ENCODE measurements at places on chromosomes 4 and X.
A peak's percentile ranks its signal among the peaks of the same experiment; 100 is the strongest.

DNA sequence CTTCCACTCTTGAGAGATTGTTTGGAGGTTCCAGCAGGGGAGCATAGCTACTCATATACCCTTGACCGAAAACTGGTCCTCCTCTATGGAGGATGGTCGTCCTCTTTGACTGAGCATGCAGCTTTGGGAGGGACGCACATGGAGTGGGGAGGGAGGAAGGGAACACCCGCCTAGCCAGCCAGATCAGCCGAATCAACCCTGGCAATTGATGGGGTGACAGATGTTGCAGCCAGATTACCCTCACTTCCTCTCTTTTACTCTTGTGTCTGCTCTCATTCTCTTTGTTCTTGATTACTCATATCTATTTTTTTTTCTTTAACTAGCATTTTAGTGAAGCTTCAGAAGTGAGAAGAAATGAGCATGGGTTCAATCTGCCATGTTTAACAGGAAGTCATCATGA is 19.6 kb downstream of the MGST2 start:
- DNase-seq = no peak

DNA sequence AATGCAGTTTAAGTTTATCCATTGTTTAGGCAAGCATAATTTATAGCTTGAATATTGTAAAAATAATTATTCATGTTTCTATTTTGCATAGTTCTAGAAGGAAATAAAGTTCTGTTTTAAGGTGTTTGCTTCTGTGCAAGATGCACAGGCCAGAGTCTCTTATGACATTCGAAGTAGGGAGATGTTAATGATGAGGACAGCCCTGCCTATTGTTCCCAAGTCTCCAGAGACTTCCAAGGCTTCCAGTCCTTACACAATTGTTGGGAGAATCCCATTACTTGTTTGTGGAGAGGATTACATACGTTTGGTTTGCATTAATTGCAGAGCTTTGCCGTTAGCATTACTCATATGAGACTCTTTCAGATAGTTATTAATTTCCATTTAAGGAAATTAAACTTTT is 96.2 kb upstream of the ANK2 start:
- no peak for DNase-seq

GRCh38 chrX:37488323-37488722 is 83.1 kb upstream of the LANCL3 start:
- no peak for DNase-seq

DNA sequence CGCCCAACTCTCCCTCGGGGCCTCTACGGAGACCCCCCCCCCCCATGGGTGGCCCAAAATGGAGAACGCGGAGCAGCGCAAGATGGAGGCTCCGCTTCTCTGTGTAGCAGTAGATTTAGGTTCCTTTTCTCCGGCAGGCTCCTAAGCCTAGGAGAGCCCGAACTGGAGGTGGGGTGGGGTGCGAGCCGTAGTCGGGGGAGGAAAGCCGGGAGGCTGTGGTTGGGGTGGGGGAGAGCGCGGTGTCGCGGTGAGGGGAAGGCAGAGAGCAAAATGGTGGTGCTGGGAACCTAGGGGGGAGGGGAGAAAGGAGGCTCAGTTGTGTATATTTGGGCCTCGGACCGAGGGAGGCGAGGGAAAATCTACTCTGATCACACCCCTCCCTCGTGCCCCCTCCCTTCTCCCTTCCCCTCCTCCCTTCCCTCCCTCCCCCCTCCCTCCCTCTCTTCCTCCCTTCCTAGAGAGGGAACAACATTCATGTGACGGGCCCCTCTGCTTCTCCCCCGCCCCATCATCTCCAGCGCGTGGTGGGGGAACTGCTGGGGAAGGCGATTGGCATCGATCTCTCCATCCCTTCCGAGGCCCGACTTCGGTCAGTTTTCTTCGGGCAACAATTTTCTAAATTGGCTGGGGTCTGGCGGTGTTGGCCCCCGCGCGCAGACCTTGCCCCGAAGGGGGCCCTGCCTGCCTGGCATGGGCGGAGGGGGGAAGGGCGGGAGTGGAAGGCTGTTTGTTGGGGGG is at the start of gene STAG2:
STAG2 (plus strand) TSS at position 439 of the 738 bp plus-strand sequence. CDS start 60,922 bp downstream, outside the sequence.
- peak; percentile 86 for DNase-seq

DNA sequence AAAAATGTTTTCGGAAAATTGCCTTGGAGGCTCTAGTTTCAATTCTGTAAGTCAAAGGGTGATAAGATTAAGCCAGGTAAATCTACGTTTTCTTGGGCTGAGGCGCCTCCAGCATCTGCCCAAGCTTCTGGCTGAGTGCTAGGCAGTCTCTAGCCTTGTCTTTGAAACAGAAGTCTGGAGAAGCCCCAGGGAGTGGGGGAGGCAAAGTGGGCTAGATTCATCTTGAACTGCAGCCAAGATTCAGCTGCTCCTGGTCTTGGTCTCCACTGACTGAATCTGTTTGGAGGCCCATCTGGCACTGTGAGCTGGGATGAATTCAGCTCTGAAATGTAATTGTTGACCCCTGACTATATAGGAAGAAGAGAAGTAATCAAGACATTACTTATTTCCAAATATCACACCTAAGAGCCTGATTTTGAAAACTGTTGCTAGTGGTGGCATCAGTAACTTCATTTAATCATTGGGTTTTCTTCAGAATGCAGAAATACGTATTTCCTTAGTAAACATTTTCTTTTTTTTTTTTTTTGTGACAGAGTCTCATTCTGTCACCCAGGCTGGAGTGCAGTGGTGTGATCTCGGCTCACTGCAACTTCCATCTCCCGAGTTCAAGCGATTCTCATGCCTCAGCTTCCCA is 187.3 kb upstream of the LEF1 start:
- no peak for DNase-seq

GRCh38 chr4:42398171-42398870 is 1.0 kb downstream of the SHISA3 start:
- no peak for DNase-seq

GRCh38 chrX:1165535-1166196 is 46.8 kb downstream of the CRLF2 start:
- DNase-seq = no peak

DNA sequence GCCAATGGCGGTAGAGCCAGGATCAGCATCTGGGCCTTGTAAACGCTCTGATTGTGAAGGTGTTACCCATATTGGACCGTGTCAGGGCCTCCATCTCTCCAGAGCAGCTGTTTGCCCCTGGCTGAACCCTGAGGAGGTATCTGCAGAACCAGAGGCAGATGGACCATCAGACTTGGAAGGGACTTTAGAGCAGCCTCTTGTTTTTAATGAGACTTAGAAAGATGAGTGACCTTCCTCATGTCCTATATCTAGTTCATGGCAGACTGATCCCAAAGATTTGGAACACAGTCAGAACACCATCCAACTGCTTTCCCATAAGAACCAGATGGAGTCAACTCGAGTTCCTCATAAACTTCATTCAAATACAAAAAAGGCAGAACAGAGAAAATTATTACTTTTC is 135.1 kb upstream of the MSX1 start:
- no peak for DNase-seq

GRCh38 chrX:38717871-38718270 is 83.4 kb upstream of the MID1IP1 start:
- no peak for DNase-seq

DNA sequence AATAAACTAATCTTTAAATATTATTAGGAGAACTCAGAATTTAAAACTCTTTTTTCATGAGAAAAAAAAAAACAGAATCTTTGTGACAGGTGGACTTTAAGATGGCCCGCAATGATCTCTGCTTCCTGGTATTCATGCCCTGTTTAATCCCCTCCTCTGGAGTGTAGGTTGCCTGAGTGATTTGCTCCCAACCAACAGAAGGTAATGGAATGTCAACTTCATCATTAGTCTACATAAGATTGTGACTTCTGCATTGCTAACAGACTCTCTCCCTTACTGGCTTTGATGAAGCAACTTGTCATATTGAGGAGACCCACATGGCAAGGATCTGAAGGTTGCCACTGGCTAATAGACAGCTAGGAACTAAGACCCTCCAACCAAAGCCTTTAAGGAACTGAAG is 88.8 kb downstream of the CORIN start:
- DNase-seq = no peak

GRCh38 chrX:148867596-148867995 is 367.2 kb downstream of the AFF2 start:
- DNase-seq = no peak

DNA sequence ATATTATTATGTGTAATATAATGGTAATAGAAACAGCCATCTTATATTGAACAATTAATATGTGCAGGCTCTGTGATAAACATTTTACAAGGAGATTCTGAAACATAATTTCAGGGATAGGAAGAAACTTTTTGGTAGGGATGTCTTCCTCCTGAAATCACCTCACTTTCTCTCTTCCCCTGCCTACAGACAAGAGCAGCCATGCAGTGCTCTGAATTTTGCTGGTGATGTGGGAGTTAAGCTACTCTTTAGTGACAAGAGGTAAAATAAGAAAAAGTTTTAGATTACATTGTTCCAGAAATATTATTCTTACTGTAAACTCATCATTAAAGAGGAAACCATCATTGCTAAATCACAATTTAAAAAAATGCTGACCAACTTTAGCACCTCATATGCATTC is 36.1 kb downstream of the LARP7 start:
- no peak for DNase-seq

GRCh38 chr4:143477487-143477886 is 36.0 kb upstream of the SMARCA5 start:
- DNase-seq = no peak

DNA sequence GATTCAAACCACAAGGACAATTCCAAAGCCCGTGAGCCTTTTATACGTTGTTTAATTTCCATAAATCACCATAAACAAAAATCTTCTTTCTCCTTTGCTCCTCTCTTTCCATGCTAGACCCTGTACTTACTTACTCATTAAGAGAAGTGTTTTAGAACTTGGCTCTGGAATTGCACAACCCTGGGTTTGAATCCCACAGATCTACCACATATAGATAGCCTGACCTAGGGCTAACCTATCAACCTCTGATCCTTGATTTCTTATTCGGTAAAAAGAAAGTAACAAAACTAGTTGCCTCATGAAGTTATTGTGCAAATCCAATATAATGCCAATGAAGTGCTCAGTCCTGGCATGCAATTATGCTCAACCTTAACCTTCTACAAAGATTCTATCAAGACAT is 68.8 kb downstream of the ZAR1 start:
- DNase-seq = no peak

DNA sequence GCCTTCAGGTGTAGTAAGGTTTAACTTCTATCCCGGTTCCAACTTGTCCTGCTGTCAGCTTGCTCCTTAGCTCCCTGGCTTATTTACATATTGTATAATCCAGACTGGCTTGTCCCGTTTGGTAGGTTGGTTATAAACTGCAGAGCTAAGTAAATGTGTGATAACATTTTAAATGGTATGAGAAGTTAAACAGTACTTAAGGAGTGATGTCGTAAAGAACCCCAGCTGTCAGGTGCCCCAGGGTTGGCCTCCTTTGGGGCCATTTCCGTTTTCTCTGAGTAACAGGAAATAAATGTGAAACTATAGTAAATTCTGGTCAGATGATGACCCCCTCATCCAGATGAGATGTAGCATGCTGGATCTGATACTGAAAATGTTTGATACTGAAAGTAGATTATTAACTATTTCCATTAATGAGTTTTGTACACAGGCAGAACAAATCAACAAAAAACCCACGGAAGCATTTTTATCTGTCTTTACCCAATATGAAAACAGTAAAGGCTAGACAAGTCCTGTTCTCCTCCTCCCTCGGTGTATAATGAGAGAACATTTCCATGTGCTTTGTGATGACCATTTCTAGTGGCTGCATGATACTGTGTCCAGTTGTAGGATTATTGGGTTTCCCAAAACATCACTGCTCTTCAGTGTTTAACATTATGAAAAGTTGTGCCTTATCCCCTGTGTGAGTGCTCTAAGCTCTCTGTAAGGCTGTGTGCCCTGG is 22.4 kb downstream of the GAB1 start:
- DNase-seq = no peak

- no peak for DNase-seq
Measured at GRCh38 chrX:111854556-111855490, 21.2 kb upstream of the TRPC5OS start.

DNA sequence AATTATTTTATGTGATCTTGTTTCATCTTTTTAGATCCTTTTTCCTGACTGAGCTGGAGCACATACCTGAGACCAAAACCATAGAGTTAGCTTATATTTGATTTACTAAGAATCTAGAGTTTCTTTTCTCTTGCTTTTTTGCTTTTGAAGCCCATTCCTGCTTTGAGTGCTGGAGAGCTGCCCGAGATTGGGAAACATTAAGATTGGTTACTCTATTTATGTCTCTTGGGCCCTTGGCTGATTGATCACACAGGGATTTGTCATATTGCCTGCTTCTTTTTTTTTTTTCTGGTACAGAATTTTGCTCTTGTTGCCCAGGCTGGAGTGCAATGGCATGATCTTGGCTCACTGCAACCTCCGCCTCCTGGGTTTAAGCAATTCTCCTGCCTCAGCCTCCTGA is 73.9 kb downstream of the REPS2 start:
- DNase-seq = no peak

GRCh38 chrX:130770615-130771014 is 132.4 kb downstream of the ENOX2 start:
- no peak for DNase-seq

- DNase-seq = no peak
Measured at GRCh38 chr4:159141193-159141592, 38.3 kb downstream of the RAPGEF2 start.

DNA sequence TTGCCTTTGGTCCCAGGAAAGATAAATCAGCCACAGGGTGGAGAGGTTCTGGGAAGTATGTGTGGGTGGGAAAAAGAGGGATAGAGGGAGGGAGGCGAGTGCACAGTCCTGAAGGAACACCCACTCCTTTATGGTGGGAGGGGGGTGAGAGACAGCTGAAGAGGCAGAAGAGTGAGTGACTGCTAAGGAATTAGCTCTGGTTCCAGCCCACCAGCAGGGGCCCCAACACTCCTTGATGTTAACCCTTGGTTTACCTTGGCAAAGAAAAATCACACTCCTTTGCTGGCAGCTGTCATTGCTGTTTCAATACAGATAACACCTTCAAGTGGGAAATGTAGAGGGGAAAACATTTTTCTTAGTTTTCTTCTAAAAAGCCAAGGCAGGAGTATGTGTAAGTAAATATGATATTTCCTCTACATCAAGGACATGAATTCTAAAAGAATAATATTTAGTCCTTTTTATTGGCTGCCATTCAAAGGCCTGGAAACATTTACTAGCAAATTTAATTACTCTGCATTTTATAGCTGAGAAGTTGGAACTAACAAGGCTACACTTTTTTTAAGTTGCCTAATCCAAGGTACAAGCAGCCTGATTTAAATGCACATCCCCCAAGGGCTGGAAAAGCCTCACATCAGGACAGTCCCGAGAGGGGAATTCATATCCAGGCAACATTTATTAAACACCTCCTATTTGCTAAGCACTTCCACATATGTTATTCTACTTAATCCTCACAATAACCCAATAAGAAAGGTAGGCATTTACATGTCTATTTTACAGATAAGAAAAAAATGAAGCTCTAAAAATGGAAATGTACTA is 81.7 kb downstream of the HS6ST2 start:
- DNase-seq = no peak
